ENCODE measurements at places on chromosomes 11 and 22. TPM values are rescaled to one million over a fixed set of nuclear protein-coding genes. Genes with fewer than 3 reads are reported as not detected.

KCNQ1 gene
- 0.74 TPM for total RNA-seq

MACROD1 gene
- total RNA-seq = 13.3 TPM

KLHDC7B gene
- 0.02 TPM for total RNA-seq

ACR gene
- not detected for total RNA-seq

LRRC4C gene
- not detected for total RNA-seq

SLC22A8 gene
- total RNA-seq = not detected

TTC36 gene
- not detected for total RNA-seq
